Activated naive CD8-positive, alpha-beta T cell treated with anti-CD3 and anti-CD28 coated beads for 36 hours (primary cell): ENCODE measurements at places on chromosomes 3 and 15. TPM values are rescaled to one million over a fixed set of nuclear protein-coding genes. Genes with fewer than 3 reads are reported as not detected.

- H3K27ac ChIP-seq = no peak overlapping the region
- no peaks in the 10 kb centered on the region for H3K4me1 ChIP-seq
- H3K36me3 ChIP-seq = no peaks in the 10 kb centered on the region
These were observed 59.3 kb downstream of the RYR3 start for GRCh38 chr15:33369941-33370622.

DNA sequence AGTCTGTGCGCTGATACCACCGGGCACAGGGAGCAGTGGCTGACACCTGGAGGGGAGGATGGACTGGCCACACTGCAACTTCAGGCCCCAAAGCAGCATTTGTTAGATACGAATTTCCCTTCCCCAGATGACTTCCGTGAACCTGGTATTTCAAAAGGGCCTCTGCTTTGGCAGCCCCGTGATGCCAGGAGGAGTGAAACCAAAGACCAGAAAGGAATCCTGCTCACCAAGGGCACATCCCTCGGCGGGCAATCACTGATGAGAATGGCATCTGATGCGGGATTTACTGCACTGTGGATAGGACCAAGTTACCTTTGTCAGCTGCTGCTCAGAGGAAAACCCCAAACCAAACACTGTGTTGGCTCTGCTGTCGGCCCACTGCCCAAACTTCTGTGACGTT lies 65.5 kb downstream of the WHAMM start:
- H3K27me3 ChIP-seq = no peaks in the 10 kb centered on the region
- no peak overlapping the region for H3K27ac ChIP-seq
- no peaks in the 10 kb centered on the region for H3K36me3 ChIP-seq
- H3K4me3 ChIP-seq = no peak overlapping the region

DNA sequence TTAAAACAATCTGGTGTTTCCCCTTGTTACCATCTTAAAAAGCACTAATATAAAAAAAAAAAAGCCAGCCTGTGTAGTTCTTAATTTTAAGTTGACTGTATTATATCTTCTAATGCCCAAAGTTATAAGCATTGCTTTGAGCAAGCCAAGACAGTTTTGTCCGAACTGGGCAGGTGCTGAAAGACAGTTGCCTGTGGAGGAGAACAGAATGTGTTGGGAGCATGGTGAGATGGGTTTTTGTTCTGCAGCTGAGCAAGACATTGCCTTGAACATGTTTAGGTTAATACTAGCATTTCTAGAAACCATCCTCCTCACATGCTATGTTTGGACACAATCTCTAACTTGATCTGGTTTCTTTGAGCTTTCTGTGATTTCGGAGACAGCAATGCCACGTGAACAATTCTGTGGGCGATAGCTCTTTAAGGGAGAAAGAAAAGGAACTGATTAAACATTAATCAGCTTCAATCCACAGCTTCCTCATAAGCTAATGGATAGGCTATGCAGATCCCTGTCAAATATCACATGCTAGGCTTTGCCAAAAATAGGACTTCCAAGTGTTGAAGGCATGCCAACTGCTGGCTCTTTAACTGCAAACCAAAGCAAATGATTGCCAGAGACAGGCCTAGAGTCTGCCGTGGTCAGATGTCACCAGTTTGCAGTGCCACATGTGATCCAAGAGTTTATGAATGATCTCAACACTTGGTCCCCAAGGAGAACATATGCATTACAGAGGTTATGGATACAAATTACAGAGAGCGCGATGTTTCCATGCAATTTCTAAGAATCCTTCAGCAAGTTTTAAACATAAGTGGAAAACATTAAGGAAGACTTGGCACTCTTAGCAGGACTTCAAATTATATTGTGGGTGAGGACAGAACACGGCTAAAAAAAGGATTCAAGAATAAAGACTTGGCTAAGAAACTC lies 428.1 kb downstream of the ROBO2 start:
- no peaks in the 10 kb centered on the region for H3K36me3 ChIP-seq
- H3K4me1 ChIP-seq = no peaks in the 10 kb centered on the region
- DNase-seq = no peak
- H3K4me3 ChIP-seq = no peak overlapping the region

GRCh38 chr3:64380546-64380945 lies 155.3 kb upstream of the PRICKLE2 start:
- no peaks in the 10 kb centered on the region for H3K4me1 ChIP-seq
- H3K4me3 ChIP-seq = no peak overlapping the region
- H3K27ac ChIP-seq = no peak overlapping the region
- peaks cover 15% of the 10 kb centered on the region for H3K27me3 ChIP-seq

GRCh38 chr15:48781481-48782081 lies 29.3 kb downstream of the CEP152 start:
- H3K36me3 ChIP-seq = peaks cover 33% of the 10 kb centered on the region
- H3K27me3 ChIP-seq = no peaks in the 10 kb centered on the region
- no peak overlapping the region for H3K27ac ChIP-seq
- no peak overlapping the region for H3K4me3 ChIP-seq
- no peak for DNase-seq

DNA sequence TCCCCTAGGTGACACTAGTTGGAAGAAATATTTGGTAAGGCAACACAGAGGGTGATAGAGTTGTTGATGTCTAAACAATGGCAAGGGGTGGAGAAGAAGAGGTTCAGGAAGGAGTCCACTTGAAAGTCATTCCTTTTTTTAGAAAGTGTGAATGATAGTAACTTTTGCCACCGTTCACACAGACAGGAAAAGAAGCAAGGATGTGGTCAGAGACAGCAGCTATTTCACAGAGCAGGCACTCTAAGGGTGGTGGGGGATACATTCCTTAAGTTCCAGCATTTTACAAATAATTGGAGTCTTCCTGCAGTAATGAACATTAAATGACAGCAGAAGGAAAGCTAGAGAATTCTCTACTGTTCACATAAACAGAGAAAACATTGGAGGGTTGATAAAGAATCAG lies 75.4 kb upstream of the ZNF385D start:
- no peaks in the 10 kb centered on the region for H3K4me1 ChIP-seq
- H3K27me3 ChIP-seq = no peaks in the 10 kb centered on the region
- DNase-seq = no peak

DNA sequence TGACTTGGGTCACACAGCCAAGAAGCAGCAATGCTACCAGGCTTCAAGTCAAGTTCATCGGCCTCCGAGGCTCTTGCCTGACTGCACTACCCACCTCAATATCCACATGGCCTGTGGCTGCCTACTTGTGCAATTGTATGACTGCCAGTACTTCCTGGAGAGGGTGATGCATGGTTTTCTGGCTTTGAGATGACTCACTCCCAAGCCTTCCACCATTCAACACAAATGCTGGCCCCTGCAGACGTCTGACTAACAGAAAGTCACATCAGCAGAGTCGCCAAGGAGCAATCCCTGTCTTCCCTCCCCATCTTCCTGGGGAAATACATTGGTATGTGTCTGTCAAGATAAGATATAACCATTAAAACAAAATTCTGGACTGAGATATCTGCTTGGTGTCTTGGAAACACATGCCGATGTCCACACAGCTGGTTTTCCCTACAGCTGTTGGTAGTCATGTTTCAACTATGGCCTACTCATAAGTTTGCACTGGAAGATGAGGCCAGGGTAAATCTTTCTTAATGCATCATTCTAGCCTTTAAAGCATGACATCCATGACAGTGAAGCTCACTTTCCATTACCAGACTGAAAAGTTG lies 79.6 kb upstream of the SPATA12 start:
- H3K4me3 ChIP-seq = no peak overlapping the region
- peak overlapping the region; percentile 75 for H3K27ac ChIP-seq
- no peaks in the 10 kb centered on the region for H3K36me3 ChIP-seq

- no peaks in the 10 kb centered on the region for H3K36me3 ChIP-seq
- peaks cover 29% of the 10 kb centered on the region for H3K27me3 ChIP-seq
- no peak overlapping the region for H3K4me3 ChIP-seq
- no peak for DNase-seq
These were observed 5.6 kb downstream of the RBP1 start for GRCh38 chr3:139533781-139534454.

Gene MYL3
- total RNA-seq = not detected

Gene IGF2BP2
- 0.28 TPM for total RNA-seq

Gene CIP2A
- 54.8 TPM for total RNA-seq

Gene CX3CR1
- total RNA-seq = 0.08 TPM

Gene CADPS
- not detected for total RNA-seq

Gene GOLGA8S
- 0.18 TPM for total RNA-seq

Gene GNAT1
- total RNA-seq = not detected
